ENCODE measurements at places on chromosomes 13 and 19.

DNA sequence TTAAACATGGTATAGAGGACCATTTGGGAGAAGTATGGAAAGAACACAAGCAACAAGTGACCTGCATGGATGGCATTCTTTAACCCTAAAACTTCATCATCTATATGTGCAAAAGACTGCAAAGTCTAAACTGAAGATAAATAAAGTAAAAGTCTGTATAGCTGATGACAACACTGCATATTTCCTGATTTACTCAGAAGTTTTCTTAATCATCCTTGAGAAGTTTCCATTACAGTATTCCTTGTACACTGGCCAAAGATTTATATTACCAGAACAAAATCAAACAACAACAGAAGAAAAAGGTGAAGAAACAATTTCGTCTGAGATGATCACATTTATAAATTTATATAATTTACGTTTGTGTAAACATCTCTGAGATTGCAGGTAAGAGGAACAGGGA is 805.7 kb downstream of the PCDH9 start:
- DNase-seq, result peak; percentile 45

GRCh38 chr19:27718234-27718633 is 1494.7 kb downstream of the UQCRFS1 start:
- DNase-seq, result no peak

DNA sequence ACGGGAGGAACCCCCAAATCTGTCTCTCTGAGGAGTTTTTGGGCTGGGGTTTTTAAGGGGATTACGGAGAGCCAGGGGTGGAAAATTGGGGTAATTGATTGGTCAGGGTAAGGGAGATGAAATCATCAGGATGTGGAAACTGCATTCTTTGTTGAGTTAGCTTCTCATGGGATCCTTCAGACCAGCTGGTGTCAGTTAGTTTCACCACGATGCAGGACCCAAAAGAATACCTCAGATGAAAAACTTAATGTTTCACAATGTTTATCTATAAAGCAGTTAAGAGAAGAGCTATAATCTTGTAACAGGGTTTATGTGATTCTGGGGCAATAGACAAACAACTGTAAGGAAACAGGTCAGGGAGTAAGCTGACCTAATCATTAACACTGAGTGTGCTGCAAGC is 230.8 kb downstream of the POU4F1 start:
- DNase-seq, result no peak

- DNase-seq, result no peak
These were observed 97.5 kb upstream of the FBXL3 start for GRCh38 chr13:77124423-77124822.

- peak; percentile 86 for DNase-seq
These were observed at the start of gene ZNF100 for GRCh38 chr19:21767065-21767800. ZNF100 (minus strand) TSS chr19:21767579; CDS start chr19:21767429, 150 bp downstream.

- no peak for DNase-seq
These were observed 29.0 kb downstream of the CCDC8 start for GRCh38 chr19:46384396-46384795.

GRCh38 chr19:10114651-10115391 is 3.3 kb downstream of the P2RY11 start:
- DNase-seq, result no peak

GRCh38 chr13:40070357-40070756 is 414.9 kb downstream of the COG6 start:
- no peak for DNase-seq

- DNase-seq, result no peak
These were observed 263.6 kb downstream of the OXGR1 start for GRCh38 chr13:96730676-96731075.

GRCh38 chr13:51747438-51748434 is 56.2 kb downstream of the DHRS12 start:
- DNase-seq, result no peak

- DNase-seq, result no peak
These were observed 641 bp downstream of the SGTA start for GRCh38 chr19:2782329-2782935.

DNA sequence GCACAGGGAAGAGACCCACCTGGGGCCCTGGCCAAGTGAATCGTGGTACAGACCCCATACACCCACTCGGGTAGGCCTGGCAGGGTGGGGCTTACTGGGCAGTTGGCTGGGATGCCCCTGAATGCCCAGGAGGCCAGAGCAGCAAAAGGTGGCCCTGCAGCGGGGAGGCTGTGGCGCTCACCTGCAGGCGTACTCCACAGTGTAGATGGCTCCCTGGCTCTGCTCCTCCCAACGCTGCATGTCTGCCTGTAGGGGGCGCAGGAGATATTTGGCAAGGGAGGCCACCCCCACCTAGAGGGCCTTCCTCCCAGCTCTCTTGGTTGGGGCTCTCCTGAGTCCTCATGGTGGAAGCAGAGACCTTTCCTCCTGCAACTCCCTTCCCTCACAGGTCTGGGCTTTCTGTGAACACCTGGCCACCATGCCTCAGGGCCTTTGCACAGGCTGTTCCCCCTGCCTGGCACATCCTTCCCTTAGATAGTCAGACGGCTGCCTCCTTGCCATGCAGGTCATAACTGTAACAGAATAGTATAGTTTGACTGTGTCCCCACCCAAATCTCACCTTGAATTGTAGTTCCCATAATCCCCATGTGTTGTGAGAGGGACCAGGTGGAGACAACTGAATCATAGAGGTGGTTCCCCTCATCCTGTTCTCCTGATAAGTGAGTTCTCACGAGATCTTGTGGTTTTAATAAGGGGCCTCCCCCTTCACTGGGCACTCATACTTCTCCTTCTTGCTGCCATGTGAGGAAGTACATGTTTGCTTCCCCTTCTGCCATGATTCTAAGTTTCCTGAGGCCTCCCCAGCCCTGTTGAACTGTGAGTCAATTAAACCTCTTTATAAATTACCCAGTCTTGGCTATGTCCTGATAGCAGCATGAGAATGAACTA is 5.9 kb downstream of the BORCS8 start:
- no peak for DNase-seq

GRCh38 chr13:108044954-108045353 is 170.4 kb downstream of the LIG4 start:
- no peak for DNase-seq

DNA sequence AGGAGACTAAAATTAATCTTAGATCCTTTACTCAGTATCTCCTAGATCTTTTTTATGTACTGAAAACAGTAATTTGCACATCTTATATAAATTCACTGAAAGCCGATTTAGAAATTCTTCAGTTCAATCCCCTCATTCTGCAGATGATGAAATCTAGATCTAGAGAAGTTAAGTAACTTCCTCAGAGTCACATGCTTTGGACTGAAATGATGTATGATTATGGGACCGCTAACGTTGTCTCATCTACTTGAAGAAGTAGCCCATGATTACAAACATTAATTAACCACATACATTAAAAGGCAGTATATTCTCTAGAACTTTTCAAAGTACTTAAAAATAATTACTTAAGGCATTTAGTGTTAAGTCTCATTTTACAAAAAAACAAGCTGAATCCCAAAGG is 37.8 kb downstream of the ELF1 start:
- no peak for DNase-seq

DNA sequence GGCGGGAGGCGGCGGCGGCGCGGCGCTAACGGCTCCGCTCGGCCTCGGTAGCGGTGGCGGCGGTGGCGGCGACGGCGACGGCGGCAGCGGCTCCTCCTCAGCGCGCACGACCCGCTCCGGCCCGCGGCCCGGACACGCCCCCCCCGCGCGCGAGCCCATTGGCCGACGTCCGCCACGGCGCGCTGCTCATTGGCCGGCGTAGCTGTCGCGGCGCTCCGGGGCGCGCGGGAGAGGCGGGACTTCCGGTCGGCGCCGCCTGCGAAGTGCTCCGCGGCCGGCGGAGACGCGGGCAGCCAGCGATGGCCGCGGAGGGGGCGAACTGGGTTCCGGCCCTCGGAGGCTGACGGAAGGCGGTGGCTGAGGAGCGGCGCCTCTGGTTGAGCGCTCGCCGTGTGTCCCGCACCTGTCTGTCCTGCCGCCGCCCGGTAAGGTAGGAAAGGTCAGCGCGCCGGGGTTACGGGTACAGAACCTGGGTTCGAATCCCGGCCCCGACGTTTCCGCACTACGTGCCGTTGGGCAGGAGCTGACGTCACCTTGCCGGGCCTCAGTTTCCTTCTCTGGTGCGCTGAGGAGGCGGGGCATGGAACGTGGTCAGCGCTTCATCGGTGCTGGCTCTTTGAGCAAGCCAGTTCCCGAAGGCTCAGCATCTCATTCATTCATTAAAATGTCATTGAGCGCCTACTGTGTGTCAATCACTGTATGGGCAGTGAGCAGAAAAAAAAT is at the start of gene ELAVL1:
ELAVL1 (minus strand) TSS at position 108 of the 723 bp plus-strand sequence. CDS start 13,826 bp downstream, outside the sequence.
- DNase-seq, result peak; percentile 68

- DNase-seq, result no peak
These were observed 7.3 kb upstream of the URI1 start for GRCh38 chr19:29934781-29935180.

GRCh38 chr19:51089786-51090185 is 7.1 kb upstream of the KLK14 start:
- no peak for DNase-seq

DNA sequence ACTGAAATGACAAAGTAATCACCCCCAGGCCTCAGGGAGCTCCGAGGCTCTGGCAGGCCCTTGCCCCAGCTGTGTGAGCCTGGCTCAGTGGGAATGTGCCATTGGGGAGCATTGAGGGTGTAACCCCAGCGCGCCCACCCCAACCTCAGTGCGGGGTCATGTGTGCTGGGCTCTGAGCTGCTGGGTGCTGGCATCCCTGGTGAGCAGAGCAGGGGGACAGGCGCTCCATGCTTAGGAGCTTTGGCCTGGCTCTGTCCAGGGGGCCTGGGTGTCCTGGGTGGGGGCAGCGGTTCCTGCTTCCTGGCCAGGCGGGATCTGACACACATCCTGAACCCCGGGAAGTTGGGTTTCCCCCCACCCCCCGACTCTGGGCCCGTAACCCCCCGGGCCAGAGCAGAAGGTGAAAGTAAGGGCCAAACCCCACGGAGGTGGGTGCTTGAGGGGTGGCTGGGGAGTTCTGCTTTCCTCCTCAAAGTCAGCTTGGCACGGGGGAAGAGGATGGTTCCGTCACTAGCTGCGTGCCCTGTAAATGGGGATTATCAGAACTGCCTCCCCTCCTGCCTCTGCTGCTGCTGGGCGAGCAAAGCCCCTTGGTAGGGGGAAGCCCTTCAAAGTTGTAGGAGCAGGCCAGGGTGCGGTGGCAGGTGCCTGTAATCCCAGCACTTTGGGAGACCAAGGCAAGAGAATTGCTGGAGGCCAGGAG is 1.7 kb downstream of the LRP3 start:
- no peak for DNase-seq

DNA sequence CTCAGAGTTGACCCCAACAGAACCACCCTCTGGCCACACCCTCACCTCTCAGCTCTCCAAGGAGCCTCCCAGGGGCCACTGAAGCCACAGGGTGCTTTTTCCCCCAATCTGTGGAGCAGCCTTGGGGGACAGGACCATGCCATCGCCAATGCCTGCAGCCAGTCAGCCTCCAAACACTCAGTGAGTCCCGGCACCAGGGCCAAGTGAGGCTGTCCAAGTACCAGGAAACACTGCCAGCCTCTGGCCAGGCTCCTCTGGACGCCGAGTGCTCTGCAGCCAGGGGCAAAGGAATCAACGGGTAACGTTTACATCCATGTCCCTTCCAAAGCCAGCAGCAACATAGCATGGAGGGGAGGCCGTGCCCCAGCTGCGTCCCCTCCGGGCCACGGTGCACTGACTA is 9.5 kb upstream of the COMP start:
- no peak for DNase-seq

DNA sequence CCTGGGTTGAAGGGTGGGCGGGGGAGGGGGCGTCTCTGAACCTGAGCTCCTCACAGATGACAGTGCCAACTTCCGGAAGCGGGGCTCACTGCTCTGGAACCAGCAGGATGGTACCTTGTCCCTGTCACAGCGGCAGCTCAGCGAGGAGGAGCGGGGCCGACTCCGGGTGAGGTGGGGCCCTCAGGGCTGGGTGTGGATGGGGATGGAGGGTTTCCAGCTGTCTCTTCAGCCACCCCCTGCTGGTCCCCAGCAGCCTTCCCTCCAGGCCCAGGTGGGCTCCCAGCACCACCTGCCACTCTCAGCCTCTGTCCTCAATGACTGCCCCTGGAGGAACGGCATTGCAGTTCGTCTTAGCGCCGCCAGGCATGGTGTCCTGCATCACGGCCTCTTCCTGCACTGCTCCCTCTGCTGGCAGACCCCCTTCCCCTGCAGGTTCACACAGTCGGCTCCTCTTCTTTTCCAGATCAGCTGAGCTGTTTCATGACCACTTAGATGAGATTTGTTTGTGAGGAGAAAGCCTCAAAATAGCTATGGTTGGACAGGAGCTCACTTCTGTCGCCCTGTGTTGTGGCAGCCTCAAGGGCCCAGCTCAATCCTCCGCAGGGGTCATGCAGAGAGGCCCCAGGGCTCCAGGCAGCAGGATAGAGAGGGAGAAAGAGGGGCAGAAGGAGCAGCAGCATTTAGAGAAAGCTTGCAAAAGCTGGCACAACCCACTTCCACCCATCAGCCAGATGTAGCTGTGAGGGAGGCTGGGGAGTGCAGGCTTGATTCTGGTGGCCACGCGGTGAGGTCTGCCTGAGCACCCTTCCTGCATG is 2.5 kb upstream of the GARIN5A start:
- no peak for DNase-seq

GRCh38 chr13:59746291-59746962 is 417.3 kb downstream of the DIAPH3 start:
- no peak for DNase-seq

GRCh38 chr13:39039041-39039440 is 785 bp downstream of the NHLRC3 start:
- DNase-seq, result no peak

- DNase-seq, result no peak
These were observed 11.8 kb downstream of the CLC start for GRCh38 chr19:39725995-39726394.

GRCh38 chr19:32861596-32861995 is 8.0 kb downstream of the SLC7A9 start:
- DNase-seq, result no peak

GRCh38 chr13:40777166-40777808 is 6.3 kb upstream of the MRPS31 start:
- no peak for DNase-seq

GRCh38 chr19:7637374-7638256 is 705 bp downstream of the STXBP2 start:
- no peak for DNase-seq

DNA sequence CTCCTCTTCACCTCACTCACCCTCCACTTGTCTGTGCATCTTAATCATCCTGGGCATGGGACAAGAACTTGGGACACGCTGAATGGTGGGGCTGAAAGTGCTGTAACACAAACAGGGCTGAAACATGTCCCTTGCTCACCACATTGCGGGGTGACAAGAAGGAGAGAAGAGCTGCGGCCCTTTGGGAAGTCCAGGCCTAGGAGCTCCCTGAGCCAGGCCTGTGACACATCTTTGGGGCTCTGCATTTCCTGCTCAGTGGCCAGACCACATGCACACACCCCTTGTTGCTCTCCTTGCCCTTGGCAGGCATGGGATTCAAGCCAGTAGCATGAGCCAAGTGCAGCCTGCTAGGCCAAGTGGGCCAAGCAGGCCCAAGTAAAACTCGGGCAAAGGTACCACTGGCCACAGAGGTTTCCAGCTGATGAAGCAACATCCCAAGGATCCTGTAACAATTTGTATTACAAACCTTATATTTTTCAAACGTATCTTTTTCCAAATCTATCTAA is 1384.3 kb upstream of the PCDH20 start:
- no peak for DNase-seq

Measured in fibroblast of the conjunctiva (primary cell).